ENCODE measurements at places on chromosomes 2 and 18.

DNA sequence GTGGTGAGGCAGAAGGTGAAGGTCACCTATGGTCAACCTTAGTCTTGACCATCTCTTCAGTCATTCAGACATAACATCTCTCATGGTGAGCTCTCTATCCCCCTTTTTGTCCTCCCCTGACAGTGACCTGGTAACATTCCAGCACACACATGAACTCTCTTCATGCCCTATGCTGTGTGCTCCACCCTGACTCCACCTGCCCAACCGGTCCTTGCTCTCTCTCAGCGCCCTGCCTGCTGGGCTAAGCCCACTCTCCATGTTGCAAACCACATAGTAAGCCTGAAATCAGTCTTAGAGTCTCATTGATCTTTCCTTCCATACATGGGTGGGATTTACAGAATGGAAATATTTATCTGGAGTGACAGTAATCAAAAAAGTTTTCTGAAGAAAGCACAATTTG, 52.8 kb downstream of the MARCO start:
- no peak for DNase-seq

- DNase-seq, result peak; percentile 55
Observed at GRCh38 chr2:55887351-55887750, 36.2 kb downstream of the EFEMP1 start.

- no peak for DNase-seq
Observed at GRCh38 chr2:231379266-231380215, 16.0 kb upstream of the B3GNT7 start.

DNA sequence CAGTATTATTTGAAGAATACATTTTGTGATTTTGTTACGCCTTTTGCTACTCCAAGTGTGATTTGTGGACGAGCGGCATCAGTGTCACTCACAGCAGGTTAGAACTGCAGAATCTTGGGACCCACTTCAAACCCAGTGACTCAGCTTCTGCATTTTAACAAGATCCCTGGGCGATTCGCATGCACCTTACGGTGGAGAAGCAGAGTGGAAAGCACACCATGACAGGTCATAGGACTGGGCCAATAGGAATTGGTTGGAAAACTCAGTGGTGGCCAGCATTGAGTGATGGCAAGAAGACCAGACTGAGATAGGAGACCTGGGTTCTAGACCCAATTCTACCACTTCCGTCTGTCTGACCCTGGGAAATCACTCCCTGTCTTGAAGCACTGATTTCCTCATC, 26.3 kb downstream of the CTLA4 start:
- no peak for DNase-seq

- DNase-seq, result no peak
Observed at GRCh38 chr2:70321370-70321769, 19.5 kb upstream of the FAM136A start.

- peak; percentile 10 for DNase-seq
Observed at GRCh38 chr18:11909591-11910026, 1.5 kb upstream of the MPPE1 start.

DNA sequence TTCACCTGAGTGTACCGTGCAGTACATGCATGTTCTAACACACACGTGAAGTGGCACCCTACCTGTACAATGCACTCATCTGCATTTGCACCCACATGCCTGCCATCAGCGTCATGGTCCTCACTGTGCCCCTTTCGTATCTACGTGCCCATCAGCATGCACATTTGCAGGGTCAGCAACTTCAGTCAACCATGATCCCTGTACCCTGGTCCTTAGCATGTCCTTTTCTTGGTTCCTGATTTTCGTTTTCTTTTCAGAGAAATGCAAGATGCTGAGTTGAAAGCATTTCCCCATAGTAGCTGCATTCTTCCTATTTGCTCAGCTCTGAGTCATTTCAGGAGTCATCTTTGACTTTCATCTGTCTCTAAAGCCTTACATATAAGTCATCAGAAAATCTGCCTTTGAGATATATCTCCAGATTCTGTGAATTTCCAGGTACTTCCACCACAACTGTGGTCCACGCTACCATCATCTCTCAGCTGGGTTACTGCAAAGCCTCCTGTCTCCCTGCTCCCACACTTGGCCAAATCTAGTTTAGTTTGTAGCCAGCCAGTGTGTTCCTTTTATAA, 14.7 kb upstream of the PUM2 start:
- DNase-seq, result peak; percentile 61

- DNase-seq, result no peak
Observed at GRCh38 chr2:128493880-128494279, 175.2 kb upstream of the HS6ST1 start.

DNA sequence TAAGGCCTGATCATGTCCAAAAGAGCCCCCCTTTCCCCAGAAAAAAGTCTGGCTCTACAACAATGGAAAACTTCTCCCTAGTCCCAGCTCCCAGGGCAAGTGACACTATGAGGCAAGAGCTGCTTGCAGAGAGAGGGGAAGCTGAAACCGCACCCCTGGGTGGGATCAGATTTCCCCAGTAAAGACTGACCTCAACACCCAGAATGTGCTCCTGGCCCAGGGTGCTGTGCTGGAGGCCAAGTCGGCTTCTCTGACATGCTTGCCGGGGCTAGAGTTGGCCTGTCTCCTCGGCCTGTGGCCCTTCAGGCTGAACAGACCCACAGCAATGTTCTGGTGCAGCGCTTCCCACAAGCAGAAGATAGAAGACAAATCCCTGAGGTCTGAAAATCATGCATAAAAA, 18.4 kb upstream of the ST8SIA3 start:
- DNase-seq, result no peak

DNA sequence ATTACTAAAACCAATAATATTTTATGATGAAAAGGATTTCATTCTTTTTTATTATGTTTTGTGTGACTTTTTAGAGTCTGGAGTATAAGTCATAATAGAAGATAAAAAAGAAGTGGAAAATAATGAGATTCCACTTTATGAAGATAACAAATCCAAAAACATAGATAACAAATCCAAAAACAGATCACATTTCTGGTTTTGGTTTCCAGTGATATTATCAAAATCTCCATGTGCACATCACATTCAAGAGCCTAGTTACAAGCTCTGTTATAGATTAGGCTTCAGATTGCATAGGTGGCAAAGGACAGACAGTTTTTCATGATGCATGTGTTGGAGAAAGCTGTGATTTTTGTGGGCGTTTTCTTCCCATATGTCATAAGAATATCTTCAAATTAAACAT, 648.2 kb downstream of the STK39 start:
- no peak for DNase-seq

- DNase-seq, result no peak
Observed at GRCh38 chr2:54559006-54559445, 102.9 kb downstream of the SPTBN1 start.

DNA sequence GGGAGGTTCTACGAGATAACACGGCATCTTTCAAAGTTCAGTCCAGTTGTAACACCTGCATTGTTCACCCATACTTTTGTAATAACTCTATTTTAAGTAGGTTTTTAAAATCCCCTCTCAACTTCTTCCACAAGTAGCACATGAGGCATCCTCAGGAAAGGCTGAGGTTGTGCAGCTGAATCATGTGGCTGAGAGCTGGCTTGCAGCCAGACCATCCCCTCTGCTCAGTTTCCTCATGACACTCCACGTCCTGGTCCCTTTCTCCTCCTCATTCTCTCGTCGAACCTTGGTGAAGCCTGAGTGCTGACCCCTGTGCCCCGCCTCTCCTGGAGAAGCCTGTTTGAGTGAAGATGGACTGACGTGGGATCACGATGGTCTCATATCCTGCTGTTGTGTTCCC, 42.5 kb downstream of the POU3F3 start:
- DNase-seq, result no peak

DNA sequence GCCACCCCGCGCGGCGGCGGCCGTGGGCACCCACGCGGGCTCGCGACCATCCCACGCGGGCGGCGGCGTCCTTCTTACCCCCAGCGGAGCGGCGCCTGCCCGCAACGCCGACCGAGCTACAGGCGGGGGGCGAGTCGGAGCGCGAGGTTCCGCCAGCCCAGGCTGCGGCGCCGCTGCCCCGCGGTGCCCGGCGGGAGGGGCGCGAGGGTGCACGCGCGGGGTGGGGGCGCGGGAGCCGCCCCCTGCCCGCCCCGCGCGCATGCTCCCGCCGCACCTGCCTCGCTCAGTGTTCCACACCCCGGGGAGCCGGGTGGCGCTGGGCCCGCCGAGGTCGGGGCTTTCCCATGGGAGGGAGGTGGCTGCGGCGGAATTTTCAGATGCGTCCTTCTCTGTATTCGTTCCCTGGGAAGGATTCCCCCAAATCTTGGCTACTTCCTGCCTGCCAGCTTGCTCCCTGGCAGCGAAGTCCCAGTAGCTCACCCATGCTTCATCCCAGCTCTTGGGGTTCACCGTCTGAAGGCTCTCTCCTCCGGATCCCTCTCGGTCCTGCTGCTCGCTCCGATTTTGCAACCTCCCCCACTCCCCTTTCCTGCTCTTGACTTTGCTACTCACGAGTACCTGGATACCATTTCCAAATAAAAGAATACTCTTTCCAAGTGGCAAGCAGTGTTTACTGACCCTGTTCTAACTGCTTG, at the start of gene L3MBTL4:
Gene L3MBTL4, minus strand, starts transcription at position 189 of the 695 bp plus-strand sequence. CDS start 103,286 bp downstream, outside the sequence.
- no peak for DNase-seq

DNA sequence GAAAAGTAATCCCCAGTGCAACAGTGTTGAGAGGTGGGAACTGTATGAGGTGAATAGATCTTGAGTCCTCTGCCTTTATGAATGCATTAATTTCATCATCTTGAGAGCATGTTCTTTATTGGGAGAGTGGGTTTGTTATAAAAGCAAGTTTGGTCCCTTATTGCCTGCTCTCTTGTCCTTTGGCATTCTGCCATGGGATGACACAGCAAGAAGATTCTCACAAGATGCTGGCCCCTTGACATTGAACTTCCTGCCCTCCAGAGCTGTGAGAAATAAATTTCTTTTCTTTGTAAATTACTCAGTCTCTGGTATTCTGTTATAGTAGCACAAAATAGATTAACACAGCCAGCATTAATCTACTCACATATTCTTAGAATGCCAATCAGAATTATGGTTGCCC, 108.6 kb downstream of the EHBP1 start:
- peak; percentile 94 for DNase-seq

DNA sequence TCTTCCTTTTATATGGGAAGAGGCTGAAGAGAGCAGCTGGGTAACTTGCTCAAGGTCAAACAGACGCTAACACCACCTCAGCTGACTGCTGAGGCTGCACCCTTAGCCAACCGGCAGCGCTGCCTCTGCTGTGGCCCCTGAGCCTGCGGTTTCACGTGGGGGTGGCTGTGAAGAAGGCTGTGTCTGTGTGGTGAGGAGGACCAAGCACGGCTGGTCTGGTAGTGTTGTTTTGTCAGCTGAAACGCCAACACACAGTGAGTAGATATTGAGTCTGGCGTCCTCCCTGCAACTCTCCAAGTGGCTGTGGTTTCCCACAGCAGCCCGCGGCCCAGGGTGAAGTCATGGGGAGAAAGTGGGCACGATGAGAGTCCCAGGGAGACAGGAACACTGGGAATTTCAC, 69.6 kb downstream of the THNSL2 start:
- DNase-seq, result no peak

DNA sequence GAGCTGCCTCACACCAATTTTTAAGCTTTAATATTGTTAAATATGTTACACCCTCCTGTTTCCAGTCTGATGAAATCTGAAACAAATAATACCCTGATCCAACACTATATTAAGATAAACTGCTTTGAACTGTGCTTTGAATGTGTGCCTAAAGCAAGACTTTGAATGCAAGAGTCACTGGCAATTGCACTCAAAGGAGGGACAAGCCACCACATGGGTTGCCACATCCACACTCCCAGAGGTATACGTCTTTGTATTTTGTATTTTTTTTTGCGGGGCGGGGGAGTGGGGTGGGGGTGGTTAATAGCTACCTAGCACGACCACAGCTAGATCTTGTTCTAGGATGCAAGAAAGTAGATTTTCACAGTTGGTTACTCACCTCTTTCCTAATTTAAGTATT, 1.8 kb upstream of the ZEB2 start:
- DNase-seq, result no peak

DNA sequence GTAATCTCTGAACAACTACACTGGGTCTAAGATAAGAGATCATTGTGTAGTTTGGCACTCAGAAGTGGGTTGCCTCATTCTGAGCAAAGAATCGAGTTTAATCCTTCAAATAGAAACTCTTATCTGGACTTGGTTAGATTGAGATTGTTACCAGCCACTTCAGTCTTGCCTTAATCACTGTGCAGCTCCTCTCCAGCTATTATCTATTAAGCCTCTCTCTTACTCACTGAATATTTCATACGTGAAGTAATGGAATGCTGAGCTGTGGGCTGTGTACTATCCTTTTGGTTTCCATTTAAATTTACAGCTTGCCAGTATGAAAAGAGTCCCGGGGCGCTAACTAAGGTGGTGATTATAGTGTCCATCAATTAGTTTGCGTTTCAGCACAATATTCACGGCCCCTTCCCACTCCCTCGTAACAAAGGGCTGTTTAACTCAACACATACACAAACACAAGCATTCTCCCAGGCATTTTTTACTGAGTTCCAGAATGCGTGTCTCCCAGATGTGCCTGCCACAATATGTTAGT, 65.7 kb upstream of the NCKAP5 start:
- peak; percentile 87 for DNase-seq

DNA sequence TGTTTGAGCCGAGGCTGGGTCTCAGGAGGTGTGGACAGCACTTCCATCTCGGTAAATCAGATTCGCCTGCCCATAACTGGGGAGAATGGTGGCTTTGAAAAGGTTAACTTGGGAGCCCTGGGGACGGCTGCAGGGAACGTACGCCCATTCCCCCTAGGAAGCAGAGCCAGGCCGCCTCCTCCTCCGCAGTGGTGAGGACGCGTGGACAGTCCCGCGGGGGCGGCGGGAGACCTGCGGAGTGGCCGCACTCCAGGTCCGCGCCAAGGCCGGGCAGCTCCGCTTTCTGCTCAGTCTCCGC, 845 bp upstream of the MYCN start:
- DNase-seq, result no peak

GRCh38 chr2:15760232-15760910, 168.7 kb downstream of the DDX1 start:
- DNase-seq, result no peak

DNA sequence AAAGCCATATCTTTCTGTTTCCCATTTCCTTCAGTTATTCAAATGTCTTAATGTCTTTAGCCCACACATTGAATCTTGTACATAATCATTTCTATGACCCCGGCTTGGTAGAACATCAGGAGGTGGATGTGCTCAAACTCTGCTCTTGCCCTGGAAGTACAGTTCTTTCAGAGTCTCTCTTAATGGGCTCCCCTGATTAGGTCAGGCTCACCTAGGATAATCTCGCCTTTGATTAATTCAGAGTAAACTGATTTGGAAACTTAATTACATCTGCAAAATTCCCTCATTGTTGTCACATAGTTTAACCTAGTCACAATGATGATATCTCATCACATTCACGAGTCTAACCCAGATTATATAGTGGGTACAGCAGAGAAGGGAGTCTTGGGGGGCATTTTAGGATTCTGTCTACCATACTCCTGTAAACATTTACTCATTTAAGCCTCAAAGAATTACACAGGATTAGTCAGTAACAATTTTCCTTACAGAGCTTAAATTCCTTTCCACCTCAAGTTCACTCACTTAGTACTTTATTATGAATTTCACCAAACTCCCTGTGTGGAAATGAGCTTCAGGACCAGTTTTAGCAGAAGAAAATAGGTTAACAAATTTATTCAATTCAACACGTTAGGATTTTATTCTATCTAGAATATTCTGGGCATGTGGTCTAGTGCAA, 135.5 kb downstream of the FHOD3 start:
- no peak for DNase-seq
